ENCODE measurements at places on chromosomes 7 and 10.

DNA sequence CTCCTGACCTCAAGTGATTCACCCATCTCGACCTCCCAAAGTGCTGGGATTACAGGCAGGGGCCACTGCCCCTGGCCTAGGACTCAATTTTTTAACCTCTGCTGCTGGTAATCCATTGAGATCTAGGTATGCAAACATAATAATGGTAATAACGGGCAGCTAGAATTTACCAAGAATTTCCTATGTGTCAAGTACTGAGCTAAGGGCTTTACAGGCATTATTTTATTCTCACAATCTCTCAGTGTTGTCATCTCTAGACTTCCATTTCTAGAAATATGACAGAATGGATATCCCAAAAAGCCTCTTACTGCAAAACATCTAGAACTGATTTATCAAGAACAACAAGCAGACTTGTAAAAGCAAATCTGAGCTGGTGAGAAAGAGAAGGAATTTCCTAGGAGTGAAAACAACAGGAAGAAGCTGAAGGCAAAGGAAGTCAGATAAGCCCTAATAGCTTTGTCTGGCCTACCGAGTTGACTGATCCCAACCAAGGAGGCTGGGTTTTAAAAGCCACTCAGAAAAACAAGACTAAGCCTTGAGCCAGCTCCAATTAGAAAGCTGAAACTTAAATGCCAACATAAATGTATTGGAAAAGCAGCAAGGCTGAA, 70.6 kb downstream of the CCDC71L start:
- no peak for DNase-seq

DNA sequence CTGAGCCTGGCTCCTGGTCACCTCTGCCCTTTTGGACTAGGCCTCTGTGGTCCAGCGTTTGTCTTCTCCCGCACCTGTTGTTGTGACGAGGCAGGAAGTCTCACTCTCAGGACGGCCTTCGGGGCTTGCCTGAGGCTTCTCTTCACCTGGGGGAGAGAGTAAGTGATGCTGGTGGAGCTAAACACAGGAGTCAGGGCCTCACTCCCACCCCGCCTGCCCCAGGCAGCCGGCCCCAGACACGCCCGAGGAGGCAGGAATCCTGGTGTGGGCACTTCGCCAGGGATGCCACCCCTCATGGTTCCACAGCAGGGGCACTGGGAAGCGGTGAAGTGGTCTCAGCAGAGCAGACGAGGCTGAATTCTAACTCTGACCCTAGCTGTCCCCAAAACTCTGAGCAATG, 42.4 kb downstream of the IL2RA start:
- DNase-seq = no peak

- no peak for DNase-seq
Measured at GRCh38 chr7:36303202-36304098, 86.2 kb upstream of the ANLN start.

- no peak for DNase-seq
Measured at GRCh38 chr10:50605269-50605950, 18.3 kb downstream of the SGMS1 start.

- no peak for DNase-seq
Measured at GRCh38 chr7:3884543-3884942, 583.5 kb downstream of the SDK1 start.
